ENCODE measurements at places on chromosomes 1 and 21. TPM values are rescaled to one million over a fixed set of nuclear protein-coding genes. Genes with fewer than 3 reads are reported as not detected.

FCRL6 gene
- 0.08 TPM for polyA plus RNA-seq

RERE gene
- polyA plus RNA-seq: 40.7 TPM

GLIS1 gene
- polyA plus RNA-seq: 0.22 TPM

CELA2B gene
- not detected for polyA plus RNA-seq

SLC44A5 gene
- not detected for polyA plus RNA-seq

PCBP3 gene
- 2.2 TPM for polyA plus RNA-seq

ATP6V1G3 gene
- polyA plus RNA-seq: not detected

TENT5C gene
- 1.3 TPM for polyA plus RNA-seq

FAM72D gene
- polyA plus RNA-seq: 0.07 TPM

ATP1A4 gene
- 0.54 TPM for polyA plus RNA-seq

DNAI4 gene
- polyA plus RNA-seq: 0.83 TPM

RBM11 gene
- not detected for polyA plus RNA-seq

CYP4A22 gene
- not detected for polyA plus RNA-seq

ZBTB18 gene
- 5.0 TPM for polyA plus RNA-seq

BARHL2 gene
- not detected for polyA plus RNA-seq

HMCN1 gene
- polyA plus RNA-seq: 3.8 TPM

SPATA45 gene
- polyA plus RNA-seq: not detected

JAM2 gene
- 2.1 TPM for polyA plus RNA-seq

AVPR1B gene
- polyA plus RNA-seq: not detected

CNKSR1 gene
- polyA plus RNA-seq: 1.1 TPM

NBPF20 gene
- 1.7 TPM for polyA plus RNA-seq

DCST1 gene
- not detected for polyA plus RNA-seq

OR10R2 gene
- polyA plus RNA-seq: not detected

PCAT6 gene
- polyA plus RNA-seq: 1.3 TPM

IFI6 gene
- 46.7 TPM for polyA plus RNA-seq

GOLT1A gene
- 21.0 TPM for polyA plus RNA-seq

ADAMTS4 gene
- 37.3 TPM for polyA plus RNA-seq

All from adipose tissue (tissue), 3 donors.